ENCODE measurements at places on chromosomes 2 and 18.

DNA sequence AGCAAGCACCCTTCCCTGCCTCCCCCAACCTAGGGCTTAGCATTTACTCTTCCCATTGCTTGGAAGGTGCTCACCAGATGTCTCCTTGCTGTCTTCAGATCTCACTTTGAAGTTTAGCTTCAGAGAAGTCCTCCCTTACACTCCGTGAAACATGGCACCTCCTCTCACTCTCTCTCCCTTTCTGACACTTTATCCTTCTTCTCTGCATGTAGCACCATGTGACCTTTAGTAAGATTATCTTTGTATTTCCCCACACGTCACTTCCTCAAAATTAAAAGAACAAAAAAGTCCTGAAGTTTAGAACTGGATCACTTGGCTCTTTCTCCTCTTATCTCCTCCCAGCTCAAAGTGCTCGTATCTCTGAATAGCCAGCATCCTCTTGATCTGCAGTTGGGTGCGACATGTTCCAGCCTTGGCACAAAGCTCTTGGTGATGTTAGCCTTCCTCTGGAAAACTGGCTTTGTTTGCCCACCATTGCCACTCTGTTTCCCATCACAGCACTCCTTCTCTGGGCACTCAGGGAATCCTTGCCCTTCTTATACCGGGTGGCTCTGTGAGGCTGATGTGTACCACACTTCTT is 40.6 kb upstream of the EPAS1 start:
- DNase-seq = no peak

DNA sequence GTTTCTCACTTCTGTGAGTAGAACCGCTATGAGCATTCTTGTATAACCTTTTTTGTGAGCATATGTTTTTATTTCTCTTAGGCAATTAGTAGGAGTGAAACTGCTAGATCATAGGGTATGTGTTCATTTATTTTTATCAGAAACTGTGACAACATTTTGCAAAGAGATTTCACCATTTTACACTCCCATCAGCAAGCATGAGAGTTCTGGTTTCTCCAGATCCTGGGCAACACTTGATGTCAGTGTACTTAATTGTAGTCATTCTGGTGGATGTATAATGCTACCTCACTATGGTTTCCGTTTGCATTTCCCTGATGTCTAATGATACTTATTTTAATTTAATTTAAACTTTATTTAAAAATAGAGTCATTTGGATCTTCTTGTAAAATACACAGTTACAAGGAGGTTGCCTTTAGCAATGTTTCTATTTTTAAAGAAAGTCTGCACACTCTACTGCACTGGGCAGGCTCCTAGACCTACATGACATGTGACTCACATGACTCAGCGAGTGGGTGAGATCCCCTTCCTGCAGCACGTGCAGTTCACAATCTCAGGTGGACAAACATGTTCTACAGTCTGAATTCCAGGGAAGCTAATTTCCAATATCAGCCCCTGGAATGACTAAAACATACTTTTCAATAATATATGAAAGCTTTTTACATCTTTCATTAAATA is 127.0 kb upstream of the BCL2L11 start:
- DNase-seq = no peak

- DNase-seq = no peak
Measured at GRCh38 chr2:105592288-105592687, 152.4 kb upstream of the NCK2 start.

GRCh38 chr2:231965102-231965501 is 3.6 kb downstream of the DIS3L2 start:
- no peak for DNase-seq

DNA sequence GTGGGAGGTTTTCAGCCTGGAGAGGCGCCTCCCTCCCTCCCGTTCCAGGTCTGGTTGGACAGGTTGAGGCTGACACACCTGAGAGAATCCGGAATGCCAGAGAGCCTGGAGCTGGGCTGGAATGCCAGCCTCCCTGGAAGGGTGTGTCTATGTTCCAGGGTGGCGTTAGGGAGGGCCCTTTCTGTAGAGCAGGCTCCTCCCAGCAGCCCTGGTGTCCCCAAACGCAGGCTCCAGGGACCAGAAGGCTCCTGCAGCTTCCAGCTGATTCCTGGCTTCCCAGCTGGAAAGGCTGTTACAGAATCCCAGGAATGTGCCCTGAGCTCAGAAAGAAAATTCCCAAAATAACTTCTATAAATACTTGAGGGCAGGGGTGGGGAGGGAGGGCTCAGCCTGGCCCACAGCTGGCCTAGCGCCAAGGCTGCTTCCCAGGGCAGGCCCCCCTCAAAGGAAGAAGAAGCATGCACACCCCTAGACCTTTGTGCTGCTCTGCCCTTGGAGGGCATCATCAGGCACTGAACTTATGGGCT is 85.4 kb downstream of the STPG4 start:
- no peak for DNase-seq

DNA sequence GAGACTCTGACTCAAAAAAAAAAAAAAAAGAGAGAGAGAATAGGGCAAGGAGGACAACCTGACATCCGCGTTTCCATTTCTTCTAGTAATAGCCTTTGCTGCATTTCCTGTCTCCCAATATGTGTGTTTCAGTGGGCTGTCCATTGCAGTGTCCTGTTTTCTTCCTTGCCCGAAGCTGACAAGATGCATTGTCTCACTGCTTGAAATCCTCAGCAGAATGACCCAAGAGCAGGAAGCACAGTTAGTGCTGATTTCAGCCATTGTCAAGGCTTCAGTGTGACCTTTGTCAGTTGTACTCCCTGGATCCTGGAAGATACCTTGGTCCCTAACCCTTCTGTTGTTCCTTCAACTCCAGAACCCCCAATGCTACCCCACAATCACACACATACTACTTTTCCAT is 71.2 kb downstream of the SLC16A14 start:
- DNase-seq = no peak

DNA sequence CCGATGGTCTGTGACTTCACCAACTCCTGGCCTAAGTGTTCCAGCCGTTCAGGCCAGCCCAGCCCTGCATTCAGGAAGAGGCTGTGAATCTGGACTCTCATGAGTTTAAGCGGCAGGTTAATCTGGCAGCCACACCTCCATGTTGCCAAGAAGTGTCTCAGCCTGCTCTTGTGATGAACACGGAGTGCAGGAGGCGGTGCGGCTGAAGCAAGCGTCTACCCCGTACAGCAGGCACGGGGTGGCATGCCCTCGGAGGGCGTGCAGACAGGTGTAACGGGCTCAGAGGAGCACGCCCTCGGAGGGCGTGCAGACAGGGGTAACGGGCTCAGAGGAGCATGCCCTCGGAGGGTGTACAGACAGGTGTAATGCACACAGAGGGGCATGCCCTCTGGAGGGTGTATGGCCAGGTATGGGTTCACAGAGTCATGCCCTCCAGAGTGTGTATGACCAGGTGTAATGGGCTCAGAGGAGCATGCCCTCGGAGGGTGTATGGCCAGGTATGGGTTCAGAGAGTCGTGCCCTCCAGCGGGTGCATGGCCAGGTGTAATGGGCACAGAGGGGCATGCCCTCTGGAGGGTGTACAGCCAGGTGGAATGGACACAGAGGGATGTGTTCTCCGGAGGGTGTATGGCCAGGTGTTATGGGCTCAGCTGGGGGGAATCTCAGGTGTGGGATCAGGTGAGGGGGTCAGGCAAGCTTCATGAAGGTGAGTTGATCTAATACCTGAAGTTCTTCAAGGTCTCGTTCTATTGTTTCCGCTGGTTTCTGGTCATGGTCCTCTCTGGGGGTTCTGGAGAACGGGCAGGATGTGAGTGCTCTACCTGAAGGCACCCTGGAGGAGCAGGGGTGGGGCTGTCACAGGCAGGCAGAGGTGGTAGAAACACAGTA is 22.6 kb downstream of the CROCC2 start:
- no peak for DNase-seq

GRCh38 chr2:144505245-144505831 is 14.6 kb downstream of the ZEB2 start:
- DNase-seq = no peak

DNA sequence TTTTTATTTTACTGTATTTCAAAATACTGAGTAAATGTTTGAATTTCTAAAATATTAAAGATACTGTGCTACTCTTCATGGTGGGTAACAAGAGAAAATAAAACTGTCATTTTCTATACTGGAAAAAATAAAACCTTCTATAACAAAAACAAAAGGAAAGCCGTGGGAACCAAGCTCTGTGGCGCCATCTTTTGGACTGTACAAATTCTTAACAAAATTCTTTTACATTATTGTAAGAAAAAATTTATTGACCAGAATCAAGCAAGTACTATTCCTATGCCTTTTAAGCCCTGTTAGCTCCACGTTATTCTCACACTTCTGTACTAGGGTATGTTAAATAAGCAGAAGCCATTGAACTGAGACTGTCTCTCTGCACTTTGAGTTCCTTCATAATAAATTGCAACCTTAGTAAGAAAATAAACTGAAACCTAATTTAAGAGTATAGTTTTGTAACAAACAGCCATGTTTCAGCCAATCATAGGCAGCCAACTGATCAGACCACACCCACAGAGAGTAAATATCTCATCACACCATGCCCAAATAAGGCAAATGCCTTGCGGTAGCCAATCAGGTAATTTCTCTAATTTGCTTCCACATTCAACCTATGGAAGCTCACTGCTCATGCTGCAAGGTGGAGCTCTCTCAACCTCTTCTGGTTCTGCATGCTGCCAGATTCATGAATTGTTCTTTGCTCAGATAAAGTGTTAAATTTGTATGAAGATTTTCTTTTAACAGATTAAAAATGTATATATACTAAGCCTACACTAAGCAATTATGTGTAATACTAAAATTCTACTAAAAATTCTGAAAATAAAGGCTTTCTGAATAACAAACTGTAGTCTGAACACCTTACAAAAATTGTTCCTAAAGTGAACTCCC is 42.2 kb downstream of the HIBCH start:
- no peak for DNase-seq

DNA sequence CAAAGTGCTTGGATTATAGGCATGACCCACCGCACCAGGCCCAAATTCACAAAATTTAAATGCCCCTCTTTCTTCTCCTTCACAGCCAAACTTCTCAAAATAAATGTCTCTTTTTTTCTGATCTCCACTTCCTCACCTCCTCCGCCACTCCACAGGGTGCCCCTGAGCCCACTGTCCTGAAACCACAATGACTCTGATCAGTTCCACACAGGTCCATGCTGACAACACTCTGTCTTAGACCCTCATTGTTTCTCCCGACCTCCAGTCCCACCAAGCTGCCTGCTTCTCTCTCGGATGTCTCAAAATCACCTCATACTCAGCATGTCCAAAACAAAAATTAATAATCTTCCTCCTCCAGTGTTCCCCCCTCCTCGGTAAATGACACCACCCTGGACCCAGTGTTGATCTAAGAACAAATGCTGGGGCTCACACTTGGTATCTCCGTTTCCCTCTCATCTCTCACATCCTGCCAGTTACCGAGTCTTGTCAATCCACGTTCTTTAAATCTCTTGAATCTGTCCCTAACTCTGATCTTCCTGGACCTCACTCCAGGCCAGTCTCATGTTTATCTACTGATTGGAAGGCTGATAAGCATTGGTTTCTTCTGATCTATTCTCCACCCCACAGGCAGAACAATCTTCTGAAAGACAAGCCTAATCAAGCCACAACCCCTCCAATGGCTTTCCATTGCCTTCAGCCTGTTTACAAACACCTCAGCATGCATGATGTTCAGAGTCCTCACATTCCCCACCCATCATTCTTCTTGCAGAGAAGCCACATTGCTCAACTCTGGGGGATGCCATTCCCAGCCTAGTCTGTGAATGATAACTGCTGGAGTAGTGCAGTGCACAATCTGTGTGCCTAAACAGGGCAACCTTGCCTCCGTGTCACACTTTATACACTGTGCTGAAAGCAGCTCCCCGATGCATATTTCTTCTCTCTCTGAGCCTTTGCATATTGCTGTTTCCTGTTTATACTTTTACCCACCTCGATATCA is 12.4 kb upstream of the ANKRD44 start:
- DNase-seq = peak; percentile 50

- no peak for DNase-seq
Measured at GRCh38 chr2:157181234-157181633, 76.3 kb upstream of the GALNT5 start.

- no peak for DNase-seq
Measured at GRCh38 chr2:74092275-74092674, 55.4 kb downstream of the BOLA3 start.

DNA sequence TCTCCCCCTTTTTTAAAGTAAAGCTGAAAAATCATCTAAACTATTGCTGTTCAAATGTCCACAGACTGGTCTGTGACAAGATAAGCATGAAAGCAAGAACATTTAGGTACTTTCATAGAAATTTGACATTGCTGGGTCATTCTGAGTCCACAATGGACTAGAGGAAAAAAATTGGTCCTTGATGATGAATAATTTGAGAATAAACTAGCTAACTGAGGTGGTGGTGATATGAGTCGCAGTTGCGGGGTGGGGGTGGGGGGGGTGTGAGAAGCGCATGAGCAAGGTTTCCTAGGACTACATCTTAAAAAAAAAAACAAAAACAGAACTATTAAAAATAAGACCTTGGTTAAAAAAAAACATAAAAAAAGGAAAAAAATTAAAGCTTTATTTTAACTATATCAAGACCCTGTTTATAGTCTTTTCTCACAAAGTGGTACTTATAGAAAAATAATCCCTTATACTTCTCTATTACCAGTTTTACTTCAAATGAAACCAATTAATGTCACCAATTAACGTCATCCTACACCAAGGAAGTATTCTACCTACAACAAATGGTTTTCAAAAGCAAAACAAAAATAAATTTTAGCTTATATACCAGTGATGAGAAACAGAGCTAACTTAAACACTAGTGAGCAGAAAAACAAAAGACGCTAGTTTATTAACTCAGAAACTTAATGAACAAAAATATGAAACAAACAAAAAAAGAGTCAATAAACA is 88.1 kb downstream of the ASXL2 start:
- no peak for DNase-seq

DNA sequence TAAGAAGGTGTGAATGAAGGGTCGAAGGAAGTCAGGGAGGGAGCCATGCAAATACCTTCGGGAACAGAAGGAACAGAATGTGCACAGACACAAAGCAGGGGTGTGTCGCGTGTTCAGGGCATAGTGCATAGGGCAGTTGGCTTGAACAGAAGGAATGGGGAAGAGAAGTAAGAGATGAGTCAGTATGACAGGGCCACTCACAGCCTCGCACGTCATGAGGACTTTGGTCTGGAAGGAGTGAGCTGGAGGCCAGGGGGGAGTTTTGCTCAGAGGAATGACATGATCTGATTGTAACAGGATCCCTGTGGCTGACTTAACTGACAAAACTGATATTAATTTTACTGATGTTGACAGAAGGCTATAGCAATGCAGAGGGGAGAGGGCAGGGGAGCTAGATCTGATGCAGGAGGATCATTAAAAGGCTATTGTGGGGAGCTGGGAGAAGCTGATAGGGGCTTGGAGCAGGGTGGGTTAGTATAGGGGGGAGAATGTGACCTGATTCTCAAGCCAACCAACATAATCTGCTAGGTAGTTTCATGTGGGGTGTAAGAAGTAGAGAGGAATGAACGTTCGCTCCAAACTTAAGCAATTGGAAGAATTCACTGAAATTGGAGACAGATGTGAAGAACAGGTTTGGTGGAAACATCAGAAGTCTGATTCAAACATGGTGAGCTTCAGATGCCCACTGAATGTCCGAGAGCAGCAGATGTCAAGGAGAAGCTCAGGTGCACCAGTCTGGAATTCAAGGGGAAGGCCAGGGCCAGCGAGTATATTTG is 60.4 kb upstream of the COPS8 start:
- no peak for DNase-seq

- no peak for DNase-seq
Measured at GRCh38 chr2:17257189-17257909, 260.9 kb downstream of the RAD51AP2 start.
